Activated CD8-positive, alpha-beta T cell treated with anti-CD3 and anti-CD28 coated beads for 36 hours (primary cell): ENCODE measurements at places on chromosomes 16 and 17.

DNA sequence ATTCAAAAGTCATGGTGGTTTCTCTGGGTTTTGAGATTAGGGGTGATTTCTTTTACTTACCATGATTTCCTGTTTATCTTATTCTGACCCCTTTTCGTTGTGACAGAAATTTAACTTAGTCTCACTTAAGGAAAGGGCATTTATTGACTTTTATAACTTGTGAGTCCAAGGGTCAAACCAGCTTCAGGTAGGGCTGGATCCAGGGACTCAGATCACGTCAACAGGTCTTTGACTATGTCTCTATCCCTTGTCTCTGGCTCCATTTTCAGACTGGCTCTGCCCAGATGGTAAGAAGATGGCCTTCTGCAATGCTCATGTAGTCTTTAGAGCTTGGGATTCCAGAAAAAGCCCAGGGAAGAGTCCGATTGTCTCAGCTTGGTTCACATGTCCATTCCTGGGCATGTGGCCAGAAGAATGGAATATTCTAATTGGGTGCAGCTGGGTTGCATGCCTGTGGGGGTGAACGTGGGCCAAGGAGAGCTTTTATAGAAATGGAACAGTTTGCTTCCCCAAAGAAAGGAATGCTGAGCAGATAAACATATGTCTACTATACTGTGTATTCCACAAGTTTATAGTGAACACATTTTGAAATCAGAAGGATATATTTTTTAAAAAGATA lies 13.4 kb downstream of the USP43 start:
- H3K27ac ChIP-seq, result no peak overlapping the region
- no peaks in the 10 kb centered on the region for H3K36me3 ChIP-seq
- H3K27me3 ChIP-seq, result peaks cover 9% of the 10 kb centered on the region
- H3K4me1 ChIP-seq, result no peaks in the 10 kb centered on the region
- no peak overlapping the region for H3K4me3 ChIP-seq

DNA sequence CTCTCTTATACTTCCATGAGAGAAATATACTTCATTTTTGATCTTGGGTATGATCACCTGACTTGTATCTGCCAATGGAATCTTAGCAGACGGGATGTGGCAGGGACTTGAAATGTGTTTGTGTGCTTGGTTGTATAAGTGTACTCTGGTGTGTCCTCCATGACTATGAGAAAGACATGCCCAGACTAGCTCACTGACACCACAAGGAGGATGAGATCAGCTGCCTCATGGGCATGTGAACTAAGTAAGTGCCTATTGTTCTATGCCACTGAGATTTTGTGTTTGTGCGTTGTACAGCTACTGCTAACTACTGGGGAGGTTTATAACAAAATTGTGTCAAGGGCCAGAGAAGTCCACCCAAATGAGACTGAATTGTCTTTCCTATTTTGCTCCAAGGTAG lies 402.2 kb upstream of the SALL1 start:
- H3K27ac ChIP-seq, result no peak overlapping the region
- H3K4me1 ChIP-seq, result no peaks in the 10 kb centered on the region
- DNase-seq, result no peak

DNA sequence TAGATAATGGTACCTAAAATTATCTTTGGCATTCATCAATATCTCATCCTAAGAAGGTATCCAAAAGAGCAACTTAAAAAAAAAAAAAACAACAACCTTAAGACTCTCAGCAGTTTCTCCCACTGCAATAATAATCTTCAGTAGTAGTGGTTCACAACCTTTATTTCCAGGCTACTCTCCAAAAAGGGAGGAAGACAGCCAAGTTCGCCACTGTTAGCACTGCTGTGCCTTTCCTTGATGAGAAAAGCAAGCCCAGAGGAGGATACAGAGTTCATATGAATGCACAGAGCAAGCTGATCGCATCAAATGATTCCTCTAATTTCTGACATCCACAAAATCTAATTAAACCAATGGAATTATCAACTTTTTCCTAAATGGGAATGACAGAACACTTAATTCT lies 199.4 kb downstream of the AATF start:
- H3K36me3 ChIP-seq, result peaks cover 36% of the 10 kb centered on the region
- no peak overlapping the region for H3K27ac ChIP-seq
- H3K4me1 ChIP-seq, result peaks cover 7% of the 10 kb centered on the region

DNA sequence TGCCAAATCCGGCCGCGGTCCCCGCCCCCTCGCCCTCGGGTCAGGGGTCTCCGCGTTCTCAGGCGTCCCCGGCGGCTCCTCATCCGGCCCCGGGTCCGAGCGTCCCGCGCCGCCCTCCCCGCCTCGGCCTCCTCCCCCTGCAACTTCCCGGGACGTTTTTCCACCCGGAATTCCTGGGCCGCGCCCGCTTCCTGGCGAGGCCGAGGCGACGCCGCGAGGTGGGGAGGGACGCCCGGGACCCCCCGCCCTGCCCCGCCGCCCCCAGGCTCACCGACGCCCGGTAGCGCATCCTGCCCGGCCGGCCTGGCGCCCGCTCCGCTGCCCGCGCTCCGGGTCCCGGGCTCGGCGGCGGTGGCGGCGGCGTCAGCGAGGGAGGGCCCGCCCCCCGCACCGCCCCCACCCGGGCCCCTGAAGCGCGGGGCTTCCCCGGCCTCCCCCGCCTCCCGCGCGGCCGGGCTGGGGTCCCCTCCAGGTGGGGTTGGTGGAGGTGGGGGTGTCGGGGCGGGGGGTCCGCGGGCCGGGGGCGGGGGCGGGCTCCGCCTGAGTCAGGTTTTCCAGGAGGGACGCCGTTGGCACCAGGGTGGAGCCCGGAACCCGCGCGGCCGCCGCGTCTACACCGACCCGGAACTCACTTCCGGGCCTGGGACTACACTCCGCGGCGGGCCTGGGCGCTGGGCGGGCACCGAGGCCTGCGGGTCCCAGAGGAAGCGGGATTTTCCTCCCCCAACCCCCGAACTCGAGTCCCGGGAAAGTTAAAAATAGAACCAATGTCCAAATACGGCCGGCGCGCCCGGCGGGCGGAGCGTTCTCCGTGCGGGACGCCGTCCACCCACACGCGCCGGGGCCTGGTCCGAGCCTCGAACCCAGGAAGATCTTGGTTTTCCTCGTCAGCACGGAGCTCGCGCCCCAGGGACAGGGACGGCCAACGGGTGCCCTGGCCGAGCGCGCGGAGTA lies 6.8 kb downstream of the MYO1C start:
- no peaks in the 10 kb centered on the region for H3K36me3 ChIP-seq
- no peak overlapping the region for H3K27ac ChIP-seq
- peaks cover 19% of the 10 kb centered on the region for H3K4me1 ChIP-seq
- peak overlapping the region; percentile 71 for H3K4me3 ChIP-seq
- H3K27me3 ChIP-seq, result peaks cover 2% of the 10 kb centered on the region
- DNase-seq, result peak; percentile 73

GRCh38 chr16:66603537-66604375 lies 748 bp upstream of the CMTM3 start:
- H3K27me3 ChIP-seq, result no peaks in the 10 kb centered on the region
- peaks cover 14% of the 10 kb centered on the region for H3K36me3 ChIP-seq
- peak overlapping the region; percentile 98 for H3K27ac ChIP-seq
- peak overlapping the region; percentile 96 for H3K4me3 ChIP-seq
- H3K4me1 ChIP-seq, result peaks cover 46% of the 10 kb centered on the region
- DNase-seq, result peak; percentile 87
